ENCODE measurements at places on chromosomes 1 and 21.
A peak's percentile ranks its signal among the peaks of the same experiment; 100 is the strongest.

- DNase-seq = no peak
These were observed 1624.0 kb downstream of the AMY1C start for GRCh38 chr1:105373681-105374080.

GRCh38 chr1:161019751-161020495, 1.0 kb downstream of the F11R start:
- no peak for DNase-seq

GRCh38 chr1:35264871-35265270, 3.6 kb upstream of the ZMYM4 start:
- DNase-seq = no peak

GRCh38 chr1:53311702-53312305, 16.1 kb downstream of the LRP8 start:
- DNase-seq = no peak

DNA sequence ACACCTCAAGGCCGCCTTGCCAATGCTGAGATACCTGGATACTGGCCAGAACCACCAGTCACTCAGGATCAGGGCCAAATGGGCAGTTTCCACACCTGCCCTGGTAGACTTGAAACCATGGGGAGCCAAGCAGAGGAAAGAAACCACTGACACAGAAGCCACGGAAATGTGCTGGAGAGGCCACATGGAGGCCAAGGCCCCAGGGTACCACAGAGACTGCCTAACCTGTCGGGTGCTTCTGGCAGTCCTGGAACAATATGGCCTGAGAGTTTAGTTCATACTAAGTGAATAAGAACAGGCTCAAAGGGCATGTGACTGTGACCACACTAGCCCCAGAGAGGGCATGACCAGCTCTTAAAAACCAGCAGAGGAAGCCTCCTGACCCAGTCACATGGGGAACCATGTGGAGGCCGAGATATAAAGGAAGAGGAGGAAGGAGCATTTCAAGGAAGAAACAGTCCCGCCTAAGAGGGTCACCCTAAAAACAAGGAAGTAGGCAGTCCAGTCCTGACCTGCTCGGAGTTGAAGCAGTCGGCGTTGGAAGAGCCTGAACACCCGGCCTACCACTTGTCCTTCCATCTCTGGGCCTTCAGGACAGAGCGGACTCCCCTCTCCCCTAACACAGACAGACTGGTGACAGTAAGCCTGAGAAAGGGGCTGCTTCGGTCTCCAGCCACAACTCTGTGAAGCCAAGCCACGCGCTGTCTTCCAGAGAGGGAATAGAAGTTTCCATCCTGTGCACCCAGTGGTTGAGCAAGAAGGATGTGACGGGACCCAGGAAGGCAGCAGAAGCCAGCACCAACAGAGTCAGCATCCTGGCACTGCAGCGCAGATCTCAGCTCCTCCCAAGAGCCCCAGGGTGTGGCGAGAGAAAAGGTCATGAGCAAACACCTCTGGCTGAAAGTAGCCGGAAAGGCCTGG, at the start of gene DENND2D:
Gene DENND2D (minus strand): TSS at position 766 of the 921 bp plus-strand sequence. CDS start 187 bp downstream, at position 579.
- peak; percentile 57 for DNase-seq

DNA sequence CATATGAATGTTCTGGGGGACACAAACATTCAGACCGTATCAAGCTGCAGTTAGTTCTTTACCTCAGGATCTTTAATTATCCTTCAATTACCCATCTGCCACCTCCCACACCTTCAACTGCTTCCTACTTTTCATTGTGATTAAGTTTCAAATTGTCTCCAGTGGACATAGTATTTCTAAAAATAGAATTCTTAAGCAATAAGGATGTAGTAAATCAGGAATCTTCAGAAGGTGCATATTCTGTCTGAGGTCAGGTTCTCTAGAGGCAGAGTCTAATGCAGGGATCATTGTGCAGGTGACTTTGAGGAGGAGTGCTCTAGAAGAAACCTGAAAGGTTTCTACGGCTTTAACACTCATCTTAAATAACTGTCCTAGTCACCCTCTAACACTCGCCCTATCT, 102.6 kb upstream of the PPP2R5A start:
- DNase-seq = no peak

DNA sequence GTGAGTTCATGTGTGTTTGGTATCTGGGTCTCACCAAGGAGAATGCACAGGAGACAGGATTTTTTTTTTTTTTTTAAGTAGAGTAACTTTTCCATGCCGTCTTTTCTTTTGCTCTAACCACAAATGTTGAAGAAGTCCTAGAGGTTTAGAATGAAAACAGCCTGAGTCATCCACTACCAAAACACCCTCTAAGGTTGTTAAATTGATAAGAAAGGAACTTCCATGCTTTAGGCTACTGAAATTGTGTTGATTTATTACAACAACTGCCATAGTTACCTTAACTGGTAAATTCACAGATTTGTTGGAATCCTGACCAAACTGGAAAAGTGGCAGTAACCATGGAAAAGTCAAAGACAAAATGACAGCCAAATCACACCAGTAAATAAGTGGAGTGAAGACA, 375.6 kb downstream of the AMY1C start:
- DNase-seq = no peak

DNA sequence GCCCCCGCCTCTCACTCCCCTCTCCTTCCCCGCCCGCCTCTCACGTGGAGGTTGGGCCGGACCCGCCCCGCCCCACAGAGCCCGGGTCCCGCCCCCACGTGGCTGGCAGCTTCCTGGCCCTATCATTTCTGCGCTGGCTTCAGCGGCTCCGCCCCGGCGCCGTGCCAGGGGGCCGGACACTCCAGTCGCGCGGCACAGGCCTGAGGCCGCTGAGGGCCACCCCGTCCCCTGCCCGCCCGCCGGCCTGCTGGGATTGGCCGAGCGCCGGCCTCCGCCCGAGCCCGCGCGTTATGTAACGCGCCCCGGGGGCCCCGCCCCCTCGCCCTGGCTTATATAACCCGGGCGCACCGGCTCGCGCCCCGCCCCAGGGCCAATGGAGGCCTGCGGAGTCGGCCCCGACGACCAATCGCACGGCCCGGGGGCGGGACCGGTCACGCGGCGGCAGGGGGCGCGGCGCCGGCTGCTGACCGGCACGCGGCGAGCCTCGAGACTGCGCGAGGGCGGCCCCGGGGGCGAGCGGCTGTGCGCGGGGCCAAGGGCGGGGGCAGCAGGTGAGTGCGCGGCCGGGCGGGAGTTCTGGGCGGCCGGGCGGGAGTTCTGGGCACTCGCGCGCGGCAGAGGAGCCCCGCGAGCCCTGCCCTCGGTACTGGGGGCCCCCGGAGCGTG, at the start of gene PER3:
Gene PER3 (plus strand): TSS at position 466 of the 666 bp plus-strand sequence. CDS start 587 bp downstream, outside the sequence.
- DNase-seq = peak; percentile 86

DNA sequence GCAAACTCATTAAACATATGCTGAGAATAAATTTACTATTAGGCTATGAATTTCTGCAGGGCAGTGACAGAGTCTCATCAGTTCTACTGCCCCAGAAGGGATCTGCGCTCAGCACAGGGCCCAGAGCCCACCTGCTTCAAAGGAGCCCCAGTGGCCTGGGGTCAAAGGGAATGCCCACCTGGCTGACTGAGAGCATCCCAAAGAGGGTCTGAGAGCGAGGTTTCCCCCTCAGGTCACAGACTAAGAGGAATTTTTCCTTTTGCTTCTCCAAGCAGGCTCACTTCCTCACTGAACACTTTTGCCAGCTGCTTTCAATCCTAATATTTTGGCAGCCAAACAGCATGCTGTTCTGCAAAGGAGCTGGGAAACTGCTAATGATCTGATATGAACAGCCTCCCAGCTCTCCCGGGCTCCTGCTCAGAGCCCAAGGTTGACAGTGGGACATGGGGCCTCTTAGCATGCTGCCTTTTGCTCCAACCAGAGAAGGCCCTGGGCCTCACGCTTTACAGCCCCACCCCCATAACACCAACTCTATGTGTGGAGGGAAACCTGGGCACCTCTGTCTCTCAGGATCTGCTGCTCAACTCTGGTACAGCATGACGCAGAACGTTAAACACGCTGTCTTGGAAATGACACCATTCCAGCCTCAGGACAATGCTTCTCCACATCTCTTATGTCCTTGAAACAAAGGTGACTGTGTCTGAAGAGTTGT, 70.7 kb upstream of the SYT6 start:
- DNase-seq = no peak

GRCh38 chr1:175252561-175252960, 60.0 kb upstream of the KIAA0040 start:
- DNase-seq = no peak
